ENCODE measurements at places on chromosomes 13 and 19.
A peak's percentile ranks its signal among the peaks of the same experiment; 100 is the strongest.

DNA sequence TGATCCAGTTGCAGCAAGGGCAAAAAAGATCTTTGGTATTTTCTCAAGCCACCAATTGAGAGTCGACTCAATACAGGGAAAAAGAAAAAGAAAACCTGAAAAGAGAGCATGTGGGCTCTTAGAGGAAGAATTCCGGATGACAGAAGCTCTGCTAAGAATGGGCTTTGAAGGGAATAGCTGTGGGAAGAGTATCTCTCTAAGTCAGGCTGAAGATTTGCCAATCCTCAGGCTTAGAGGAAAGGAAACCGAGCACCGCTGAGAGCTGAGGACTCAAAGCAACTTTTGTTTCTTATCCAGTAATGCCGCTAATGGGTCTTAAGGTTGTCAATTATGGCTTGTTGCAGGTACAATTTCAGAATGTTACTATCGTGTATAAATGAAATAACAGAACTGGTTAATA, 166.4 kb downstream of the EFNB2 start:
- DNase-seq: no peak

DNA sequence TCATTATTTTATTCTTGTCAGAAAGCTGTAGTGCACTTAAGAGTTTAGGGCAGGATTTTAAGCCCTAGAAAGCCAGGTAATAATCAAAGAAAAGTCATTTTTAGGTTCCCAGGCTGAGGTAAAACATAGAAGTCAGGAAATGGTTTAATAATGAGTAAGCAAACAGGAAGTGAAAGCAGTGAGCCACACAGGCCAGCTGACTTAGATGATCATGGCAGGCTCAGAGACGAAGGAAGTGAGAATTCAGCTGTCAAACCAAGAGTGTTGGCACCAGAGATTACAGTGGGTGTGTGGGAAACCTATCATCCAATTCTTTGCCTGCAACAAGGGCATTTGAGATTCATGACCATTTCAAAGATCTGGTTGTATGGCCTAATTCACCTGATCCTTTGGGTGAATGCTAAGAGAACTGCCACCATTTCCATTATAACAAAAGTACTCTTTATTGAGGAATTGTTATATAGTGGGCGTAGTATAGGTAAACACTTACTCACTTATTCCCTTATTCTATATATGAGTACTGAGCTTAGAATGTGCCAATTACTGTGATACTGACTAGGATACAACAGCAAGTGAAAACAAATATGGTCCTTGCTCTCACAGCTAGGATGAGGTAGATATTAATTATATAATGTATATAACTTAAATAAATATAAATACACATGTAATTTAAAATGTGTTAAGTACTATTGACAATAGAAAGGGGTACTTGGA, 103.7 kb upstream of the EDNRB start:
- no peak for DNase-seq

DNA sequence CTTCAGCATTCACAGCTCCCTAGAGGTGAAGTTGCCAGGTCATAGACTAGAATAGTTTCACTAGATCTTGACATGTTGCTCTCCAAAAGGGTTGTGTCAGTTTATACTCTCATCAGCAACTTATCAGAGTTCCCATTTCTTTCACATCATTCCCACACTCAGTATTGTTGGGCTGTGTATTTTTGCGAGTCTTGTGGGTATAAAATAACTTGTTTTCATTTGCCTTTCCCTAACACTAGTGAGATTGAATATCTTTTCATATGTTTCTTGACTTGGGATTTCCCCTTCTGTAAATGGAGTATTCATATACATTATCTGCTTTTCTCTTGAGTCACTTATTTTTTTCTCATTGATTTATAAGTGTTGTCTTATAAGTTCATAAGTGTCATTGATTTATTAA, 55.2 kb upstream of the GPR183 start:
- no peak for DNase-seq

- DNase-seq: no peak
These were observed 9.5 kb upstream of the URAD start for GRCh38 chr13:27997904-27998522.

DNA sequence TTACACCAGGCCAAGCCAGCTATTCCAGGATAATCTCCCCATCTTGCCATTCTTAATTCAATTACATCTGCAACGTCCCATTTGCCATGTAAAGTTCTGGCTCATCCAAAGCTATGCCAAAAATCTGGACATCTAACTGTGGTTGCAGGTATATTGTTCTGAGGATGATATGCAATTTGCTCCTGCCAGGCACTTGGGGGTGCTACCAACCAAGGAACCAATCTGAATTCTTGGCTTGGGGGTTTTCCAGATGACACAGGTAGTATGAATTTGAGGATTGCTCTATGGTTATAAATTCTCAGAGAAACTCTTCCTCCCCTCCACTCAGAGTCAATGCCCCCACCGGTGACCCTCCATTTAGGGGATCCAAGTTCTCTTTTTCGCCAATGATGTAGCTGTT, 33.0 kb downstream of the CRYL1 start:
- DNase-seq: no peak

- peak; percentile 60 for DNase-seq
These were observed 1295.1 kb downstream of the EFNB2 start for GRCh38 chr13:105240371-105240770.

DNA sequence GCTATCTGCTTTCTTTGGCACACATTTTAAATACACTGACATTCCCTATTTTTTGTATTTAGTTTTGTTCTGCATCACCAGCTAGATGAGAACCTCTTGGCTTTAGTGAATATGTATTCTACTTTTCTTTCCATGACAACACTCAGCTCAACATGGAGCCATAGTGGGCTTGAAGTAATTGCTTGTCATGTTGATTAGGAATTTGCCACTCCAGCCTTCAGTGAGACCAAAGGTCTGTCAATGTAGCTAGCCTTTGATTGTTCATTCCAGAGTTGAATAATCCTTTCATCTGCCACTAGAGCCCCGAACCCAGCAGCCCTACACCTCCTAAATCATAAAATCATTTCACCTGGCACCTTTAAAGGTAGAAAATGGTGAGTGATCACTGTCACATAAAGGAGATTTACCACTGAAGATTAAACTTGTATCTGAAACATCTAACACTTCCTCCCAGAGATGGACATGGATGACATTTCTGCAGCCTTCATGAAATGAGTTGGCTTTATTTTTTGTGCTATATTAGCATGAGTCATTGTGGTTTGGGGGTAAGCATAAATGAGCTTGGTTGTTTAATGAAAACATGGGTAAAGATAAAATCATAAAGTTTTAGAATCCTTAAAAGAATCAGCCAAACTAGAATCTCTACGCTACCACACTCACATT, 29.2 kb upstream of the GARRE1 start:
- no peak for DNase-seq

DNA sequence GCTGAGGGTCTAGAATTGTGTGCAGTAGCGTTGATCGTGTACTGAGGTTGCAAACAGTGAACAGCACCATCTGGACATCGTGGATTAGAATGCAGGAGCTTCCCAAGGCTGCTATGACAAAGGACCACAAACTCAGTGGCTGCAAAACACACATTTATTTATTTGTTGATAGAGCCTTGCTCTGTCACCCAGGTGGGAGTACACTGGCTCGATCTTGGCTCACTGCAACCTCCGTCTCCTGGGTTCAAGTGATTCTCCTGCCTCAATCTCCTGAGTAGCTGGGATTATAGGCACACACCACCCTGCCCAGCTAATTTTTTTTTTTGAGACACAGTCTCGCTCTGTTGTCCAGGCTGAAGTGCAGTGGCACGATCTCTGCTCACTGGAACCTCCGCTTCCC, 2.3 kb upstream of the UHRF1 start:
- DNase-seq: no peak

GRCh38 chr13:70171151-70171550, 62.9 kb upstream of the KLHL1 start:
- DNase-seq: no peak

- DNase-seq: no peak
These were observed 9.1 kb upstream of the CDADC1 start for GRCh38 chr13:49238621-49239020.

DNA sequence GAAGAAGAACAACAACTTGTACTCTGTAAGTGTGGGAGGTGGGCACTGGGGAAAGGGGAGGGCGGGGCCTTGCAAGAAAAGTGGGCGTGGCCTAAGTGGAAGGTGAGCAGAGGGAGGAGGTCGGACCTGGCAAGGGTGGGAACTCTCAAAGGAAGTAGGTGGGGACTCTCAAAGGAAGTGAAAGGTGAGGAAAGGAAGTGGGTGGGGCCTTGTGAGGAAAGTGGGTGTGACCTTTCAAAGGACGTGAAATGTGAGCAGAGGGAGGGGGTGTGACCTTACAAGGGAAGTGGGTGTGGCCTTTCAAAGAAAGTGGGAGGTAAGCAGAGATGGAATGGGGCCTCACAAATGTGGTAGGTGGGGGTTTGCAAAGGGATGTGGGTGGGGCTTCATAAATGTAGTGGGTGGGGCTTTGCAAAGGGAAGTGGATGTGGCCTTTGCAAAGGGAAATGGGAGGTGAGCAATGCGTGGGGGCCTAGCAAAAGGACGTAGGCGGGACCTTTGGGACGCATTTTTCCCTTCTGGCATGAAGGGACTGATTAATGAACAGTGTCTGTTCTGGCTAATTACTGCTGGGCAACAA, 25.9 kb downstream of the ACSBG2 start:
- peak; percentile 77 for DNase-seq

- DNase-seq: no peak
These were observed 32.3 kb downstream of the ATP7B start for GRCh38 chr13:51978796-51979556.

- DNase-seq: no peak
These were observed 61.7 kb downstream of the COLGALT1 start for GRCh38 chr19:17616961-17617806.

DNA sequence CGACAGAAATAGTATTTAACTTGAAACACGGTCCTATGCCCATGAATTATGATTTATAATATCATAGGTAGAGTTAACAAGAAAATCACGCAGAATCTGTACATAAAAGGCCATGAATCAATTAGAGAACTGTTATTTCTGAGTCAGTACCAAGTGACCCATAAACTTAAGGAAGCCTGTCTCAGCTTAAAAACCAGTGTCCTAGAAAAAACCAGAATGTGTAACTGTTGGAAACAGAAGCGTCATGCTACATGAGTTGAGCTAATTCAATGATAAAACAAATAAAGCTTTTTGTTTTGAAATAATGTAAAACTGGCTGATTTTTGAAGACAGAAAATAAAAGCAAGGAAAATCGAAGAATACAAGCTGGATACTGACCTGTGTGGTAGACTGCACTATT, 34.8 kb upstream of the SGCG start:
- DNase-seq: no peak

GRCh38 chr19:18153556-18154134, 682 bp downstream of the PIK3R2 start:
- DNase-seq: no peak

- no peak for DNase-seq
These were observed 21.7 kb upstream of the TFDP1 start for GRCh38 chr13:113562844-113563243.

DNA sequence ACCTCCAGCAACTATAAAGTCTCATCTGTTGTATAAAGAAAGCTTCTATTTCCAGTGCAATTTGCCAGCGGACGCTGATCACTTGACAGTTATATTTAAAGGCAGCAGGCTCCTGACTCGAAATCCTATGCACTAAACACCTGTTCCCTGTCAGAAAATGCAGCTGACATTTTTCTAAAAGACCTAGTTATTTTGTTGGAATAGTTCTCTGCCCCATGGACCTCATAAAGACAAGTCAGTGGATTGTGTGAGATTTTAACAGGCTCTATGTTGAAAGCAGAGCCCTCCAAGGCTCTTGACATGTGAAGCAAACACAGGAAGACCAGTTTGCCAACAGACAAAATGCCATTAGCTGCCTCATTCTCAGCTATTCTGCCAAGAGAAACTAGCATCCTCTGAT, 304.7 kb upstream of the KLF12 start:
- no peak for DNase-seq

GRCh38 chr13:110216398-110217041, 90.4 kb downstream of the COL4A1 start:
- DNase-seq: no peak

GRCh38 chr13:83672612-83673011, 209.7 kb downstream of the SLITRK1 start:
- DNase-seq: no peak

- no peak for DNase-seq
These were observed 1.1 kb downstream of the MBD3 start for GRCh38 chr19:1591421-1592023.

DNA sequence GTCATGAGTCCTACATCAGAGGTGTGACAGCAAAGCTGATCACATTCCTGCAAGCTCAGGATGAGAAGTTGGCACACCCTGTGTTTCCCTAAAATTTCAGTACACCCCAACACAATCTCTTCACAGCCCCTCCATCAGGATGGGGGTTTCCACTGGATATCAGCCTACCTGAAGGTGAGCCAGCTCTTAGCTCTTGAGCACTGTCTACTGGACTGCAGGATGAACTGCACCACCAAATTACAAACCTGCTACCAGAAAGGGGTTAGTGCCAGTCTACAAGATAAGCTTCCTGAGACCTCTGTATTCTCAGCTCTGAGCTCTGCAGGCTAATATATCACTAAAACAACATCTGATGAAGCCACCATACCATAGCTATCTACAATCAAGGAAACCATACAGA, 1616.2 kb upstream of the SPRY2 start:
- no peak for DNase-seq

DNA sequence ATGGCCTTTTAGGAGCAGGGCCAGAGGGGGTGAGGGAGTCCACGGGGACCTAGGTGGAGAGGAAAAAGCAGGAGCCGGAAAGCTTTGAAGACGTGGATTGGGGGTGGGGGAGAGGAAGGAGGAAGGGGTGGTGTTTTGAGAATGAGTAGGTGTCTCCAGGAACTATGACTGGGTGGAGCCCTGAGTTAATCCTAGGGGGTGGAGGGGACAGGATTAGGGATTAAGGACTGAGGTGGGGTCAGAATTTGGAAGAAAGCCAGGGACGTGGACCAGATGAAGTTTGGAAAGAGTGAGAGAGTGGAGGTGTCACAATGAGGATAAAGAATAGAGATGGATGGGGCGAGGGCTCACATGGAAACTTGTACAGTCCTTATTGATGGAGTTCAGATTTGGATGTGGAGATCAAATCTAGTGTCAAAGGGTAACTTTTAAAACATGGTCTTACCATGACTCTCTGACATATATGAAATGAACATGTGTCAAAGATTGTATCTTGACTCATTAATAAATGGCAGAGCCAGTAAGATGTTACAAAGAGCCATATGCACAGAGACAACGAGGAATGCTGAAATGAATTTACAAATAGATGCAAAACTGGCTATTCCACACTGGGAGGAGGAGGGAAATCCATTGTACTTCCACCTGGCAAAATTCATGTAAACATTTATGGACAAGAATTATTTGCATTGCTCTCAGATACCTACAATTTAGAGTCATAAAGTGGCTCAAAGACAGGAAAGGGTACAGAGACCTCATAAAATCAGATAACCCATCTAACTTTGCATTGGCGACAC, 1.7 kb upstream of the KLK13 start:
- DNase-seq: no peak
